ENCODE measurements at places on chromosomes 7 and 10. TPM values are rescaled to one million over a fixed set of nuclear protein-coding genes. Genes with fewer than 3 reads are reported as not detected.

Gene KCNH2
- polyA plus RNA-seq = 0.41 TPM

Gene PRSS1
- polyA plus RNA-seq = not detected

Gene C10orf53
- polyA plus RNA-seq = not detected

Gene MLXIPL
- polyA plus RNA-seq = 1.8 TPM

Gene OR2A7
- polyA plus RNA-seq = not detected

Gene IFIT5
- 8.0 TPM for polyA plus RNA-seq

Gene CALHM1
- polyA plus RNA-seq = not detected

Gene TMEM270
- not detected for polyA plus RNA-seq

- DNase-seq = no peak
These were observed 44.8 kb upstream of the GRID1 start for GRCh38 chr10:86411281-86411841.

GRCh38 chr7:142925413-142925812 lies 8.1 kb downstream of the TRPV5 start:
- no peak for DNase-seq

- peak; percentile 56 for DNase-seq
These were observed 23.5 kb upstream of the ORC5 start for GRCh38 chr7:104231054-104232046.

GRCh38 chr10:70616761-70617160 lies 14.2 kb upstream of the PRF1 start:
- no peak for DNase-seq

DNA sequence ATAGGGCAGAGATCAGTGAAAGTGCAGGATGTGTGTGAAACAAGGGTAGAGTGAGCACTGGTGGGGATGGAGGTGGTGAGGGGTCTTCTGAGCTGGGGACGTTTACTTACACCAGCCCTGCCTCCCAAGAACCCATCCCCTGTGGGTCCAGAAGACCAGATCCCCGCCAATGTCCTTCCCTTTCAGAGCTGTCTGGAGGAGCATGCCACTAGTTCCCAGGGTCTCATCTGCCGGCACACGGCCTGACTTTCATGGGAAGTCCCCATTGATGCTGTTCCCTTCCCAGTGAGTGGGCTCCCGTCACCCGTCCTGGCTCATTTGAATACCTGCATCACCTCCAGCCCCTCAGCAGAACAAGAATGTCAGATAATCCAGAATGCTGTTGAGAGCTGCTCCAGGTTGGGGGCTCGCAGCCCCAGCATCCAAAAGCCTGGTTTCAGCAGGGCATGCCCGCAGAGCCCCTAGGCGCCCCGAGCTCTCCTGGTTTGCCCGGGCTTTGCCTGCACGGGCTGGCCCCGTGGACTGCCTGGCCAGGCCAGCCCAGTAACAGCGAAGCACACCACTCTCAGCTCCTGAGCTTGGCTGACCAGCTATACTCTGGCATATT lies 246.7 kb downstream of the MGMT start:
- no peak for DNase-seq

DNA sequence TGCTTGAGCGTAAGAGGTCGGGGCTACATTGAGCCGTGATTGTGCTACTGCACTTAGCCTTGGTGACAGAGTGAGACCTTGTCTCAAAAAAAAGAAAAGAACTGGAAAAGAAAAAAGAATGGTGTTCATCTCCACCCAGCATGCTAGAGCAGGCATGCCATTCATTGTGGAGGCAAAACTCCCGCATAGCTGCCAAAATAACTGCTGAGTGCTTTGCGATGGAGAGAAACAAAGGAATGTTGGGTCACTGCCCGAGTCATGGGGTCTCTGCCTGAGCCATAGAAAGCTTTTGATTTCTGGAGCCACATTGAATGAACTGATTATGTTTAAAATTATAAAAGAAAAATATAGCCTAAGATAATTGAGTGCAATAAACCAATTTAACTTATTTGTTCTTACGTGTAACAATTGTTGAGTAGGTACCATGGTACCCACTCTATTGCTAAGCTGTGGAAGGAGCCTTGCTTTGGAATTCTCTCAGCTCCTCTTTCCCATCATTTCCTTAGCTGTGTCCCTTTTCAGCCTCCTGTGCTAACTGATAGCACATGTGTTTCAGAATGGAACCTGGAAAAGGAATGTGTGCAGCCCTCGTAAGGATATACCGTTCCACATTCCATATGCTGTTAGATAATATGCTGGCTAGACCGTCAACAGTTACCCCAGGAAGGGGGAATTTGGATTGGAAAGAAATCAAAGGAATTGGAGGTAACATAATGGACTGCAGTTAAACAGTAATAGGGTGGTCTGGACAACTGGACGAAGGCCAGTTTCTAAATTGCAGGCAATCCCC lies 99.0 kb downstream of the KIAA1217 start:
- DNase-seq = no peak

- DNase-seq = no peak
These were observed 30.0 kb downstream of the CYP2C8 start for GRCh38 chr10:95039281-95039680.

DNA sequence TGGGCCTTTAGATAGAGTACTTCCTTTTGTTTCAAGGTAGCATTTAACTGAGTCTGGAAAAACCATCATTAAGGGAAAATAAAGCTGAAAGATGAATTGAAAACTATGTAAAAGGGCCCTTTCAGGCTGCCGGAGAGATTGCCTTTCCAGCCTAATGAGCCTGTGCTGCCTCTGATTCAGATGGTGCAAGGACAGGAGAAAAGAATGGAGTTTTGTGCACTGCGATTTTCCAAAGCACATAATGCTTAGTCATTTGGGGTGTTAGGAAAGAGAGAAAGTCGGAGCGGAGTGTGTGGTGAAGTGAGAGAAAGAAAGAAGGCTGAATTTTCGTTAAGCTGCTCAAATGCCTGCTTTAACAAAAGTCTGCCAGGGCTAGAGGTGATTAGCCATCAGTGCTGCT lies 259.7 kb downstream of the PAXIP1 start:
- DNase-seq = no peak

- DNase-seq = peak; percentile 27
These were observed 59.3 kb downstream of the NUDCD3 start for GRCh38 chr7:44431091-44431608.

GRCh38 chr7:107194052-107194451 lies 25.2 kb downstream of the HBP1 start:
- DNase-seq = no peak

GRCh38 chr10:127755753-127756152 lies 18.8 kb downstream of the FOXI2 start:
- DNase-seq = no peak

DNA sequence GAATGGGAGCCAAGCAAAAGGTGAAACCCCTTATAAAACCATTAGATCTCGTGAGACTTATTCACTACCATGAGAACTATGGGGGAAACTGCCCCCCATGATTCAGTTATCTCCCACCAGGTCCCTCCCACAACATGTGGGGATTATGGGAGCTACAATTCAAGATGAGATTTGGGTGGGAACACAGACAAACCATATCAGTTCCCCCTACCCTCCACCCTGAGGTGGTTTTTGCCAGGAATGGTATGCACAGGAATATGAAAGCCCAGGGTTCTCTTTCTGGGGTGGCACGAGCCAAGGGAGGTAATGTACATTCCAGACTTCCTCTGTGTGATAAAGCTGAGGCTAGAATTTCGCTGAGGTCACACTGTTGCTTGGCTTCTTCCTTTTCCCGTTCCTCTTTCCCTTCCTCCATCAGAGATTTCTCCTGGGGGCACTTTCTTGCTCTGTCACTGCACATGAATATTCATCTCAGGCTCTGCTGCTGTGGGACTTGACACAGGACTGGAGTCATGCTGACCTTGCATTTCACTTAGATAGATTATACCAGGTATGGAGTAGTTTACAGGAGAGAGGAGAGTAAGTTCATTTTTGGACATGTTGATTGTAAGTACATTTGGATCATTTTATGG lies 347.0 kb upstream of the MTPN start:
- no peak for DNase-seq

- DNase-seq = no peak
These were observed 882 bp upstream of the CHCHD1 start for GRCh38 chr10:73780966-73781365.

DNA sequence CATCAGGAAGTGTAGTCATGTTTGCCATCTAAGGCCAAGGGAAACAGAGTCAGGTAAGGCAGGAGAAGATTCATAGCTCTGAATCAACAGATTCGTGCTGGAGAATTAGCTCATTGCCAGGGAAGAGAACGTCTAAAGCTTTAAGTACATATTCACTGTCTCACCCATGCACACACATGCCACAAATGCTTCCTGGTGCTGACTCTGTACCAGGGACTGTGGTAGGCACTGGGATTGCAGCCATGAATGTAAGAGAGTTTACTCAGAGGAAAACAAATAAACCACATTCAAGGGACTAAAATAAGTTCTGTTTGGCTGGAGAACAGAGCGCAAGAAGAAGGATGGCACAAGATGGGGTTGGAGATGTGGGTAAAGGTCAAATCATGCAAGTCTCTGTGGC lies 89.8 kb upstream of the HPS1 start:
- DNase-seq = peak; percentile 64

- peak; percentile 86 for DNase-seq
These were observed at the start of gene STAM for GRCh38 chr10:17643755-17644484. Gene STAM, plus strand, starts transcription at chr10:17644151. Its CDS starts 189 bp downstream, at chr10:17644340.

GRCh38 chr7:80839855-80840254 lies 79.0 kb downstream of the SEMA3C start:
- no peak for DNase-seq

GRCh38 chr10:80567292-80567691 lies 29.6 kb downstream of the SH2D4B start:
- DNase-seq = peak; percentile 22

- DNase-seq = peak; percentile 88
These were observed 106.9 kb upstream of the GPR26 start for GRCh38 chr10:123559066-123559822.

DNA sequence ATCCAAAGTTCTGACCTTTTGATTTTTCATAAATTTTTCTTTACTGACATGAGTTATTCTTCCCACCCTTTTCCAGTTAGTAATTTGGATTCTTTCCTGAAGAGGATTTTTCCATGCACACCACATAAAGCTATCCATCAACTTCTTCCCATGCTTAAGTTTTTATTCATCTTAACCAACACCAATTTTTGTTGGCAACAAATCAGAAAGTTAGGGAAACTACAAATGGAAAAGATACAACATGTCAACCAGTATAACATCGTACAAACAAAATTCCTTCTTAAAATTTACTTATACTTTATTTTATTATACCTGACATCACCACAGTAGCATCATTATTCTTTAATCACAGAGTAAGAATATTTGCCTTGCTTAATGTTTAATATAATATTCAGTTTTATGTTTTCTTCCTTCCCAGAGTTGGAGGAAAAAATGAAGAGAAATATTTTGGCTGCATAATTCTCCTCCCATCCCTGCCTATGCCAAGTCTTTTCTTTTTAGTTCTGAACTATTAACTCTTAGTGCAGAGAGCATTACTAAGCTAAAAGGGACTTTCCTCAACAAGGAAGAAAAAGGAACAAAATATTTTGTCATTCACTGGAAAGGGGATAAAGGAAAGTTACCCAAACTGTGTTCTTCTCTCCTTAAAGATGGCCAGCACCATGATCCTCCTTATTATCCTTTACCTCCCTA lies 67.5 kb upstream of the MEOX2 start:
- DNase-seq = no peak

All from A549 (cell line).